ENCODE measurements at places on chromosomes 13 and 19. TPM values are rescaled to one million over a fixed set of nuclear protein-coding genes. Genes with fewer than 3 reads are reported as not detected.

ZNF582 gene
- total RNA-seq: 1.7 TPM

ZNF546 gene
- total RNA-seq: 1.4 TPM

ZNF91 gene
- 21.1 TPM for total RNA-seq

IGFL1 gene
- not detected for total RNA-seq

STOML3 gene
- total RNA-seq: 0.13 TPM

TRPM4 gene
- 14.0 TPM for total RNA-seq

CDK8 gene
- 8.6 TPM for total RNA-seq

RETN gene
- not detected for total RNA-seq

CALR gene
- 882 TPM for total RNA-seq

CYP2A6 gene
- not detected for total RNA-seq

GFY gene
- not detected for total RNA-seq

LIM2 gene
- total RNA-seq: not detected

CYP4F2 gene
- 0.42 TPM for total RNA-seq

ZNF324B gene
- total RNA-seq: 14.8 TPM

KLK4 gene
- total RNA-seq: not detected

PNMA8A gene
- 27.8 TPM for total RNA-seq

FFAR3 gene
- not detected for total RNA-seq

OLFM4 gene
- total RNA-seq: not detected

UBE2M gene
- 207 TPM for total RNA-seq

C13orf42 gene
- not detected for total RNA-seq

PIH1D1 gene
- 266 TPM for total RNA-seq

TMEM238 gene
- 1.6 TPM for total RNA-seq

RGL3 gene
- 17.9 TPM for total RNA-seq

APC2 gene
- total RNA-seq: 0.45 TPM

TEX26 gene
- total RNA-seq: not detected

C19orf73 gene
- total RNA-seq: 4.1 TPM

PRODH2 gene
- not detected for total RNA-seq

ONECUT3 gene
- total RNA-seq: not detected

FCGBP gene
- total RNA-seq: 0.19 TPM

DUXA gene
- not detected for total RNA-seq

MAB21L1 gene
- total RNA-seq: 1.5 TPM

FUT1 gene
- total RNA-seq: 3.2 TPM

CASP14 gene
- total RNA-seq: not detected

SETDB2 gene
- 3.3 TPM for total RNA-seq

ERICH6B gene
- total RNA-seq: not detected

SRRM5 gene
- 0.30 TPM for total RNA-seq

QPCTL gene
- total RNA-seq: 18.7 TPM

THSD8 gene
- not detected for total RNA-seq

MEIOSIN gene
- total RNA-seq: 0.40 TPM

DBP gene
- 19.2 TPM for total RNA-seq

SYCN gene
- not detected for total RNA-seq

NLRP4 gene
- 0.11 TPM for total RNA-seq

CCDC122 gene
- total RNA-seq: 5.3 TPM

EFNB2 gene
- total RNA-seq: 13.7 TPM

JSRP1 gene
- not detected for total RNA-seq

CGB3 gene
- total RNA-seq: not detected

LENG9 gene
- total RNA-seq: 12.7 TPM

CCDC169 gene
- total RNA-seq: 0.74 TPM

ZNF471 gene
- 1.5 TPM for total RNA-seq

CBY2 gene
- not detected for total RNA-seq

PDE4C gene
- 0.05 TPM for total RNA-seq
